ENCODE measurements at places on chromosomes 1 and 21. TPM values are rescaled to one million over a fixed set of nuclear protein-coding genes. Genes with fewer than 3 reads are reported as not detected.

Gene NUDT4B
- 96.0 TPM for total RNA-seq

Gene KCNJ15
- 0.33 TPM for total RNA-seq

Gene DIRAS3
- 7.3 TPM for total RNA-seq

Gene KRTAP7-1
- total RNA-seq: not detected

Gene HSF2BP
- 0.44 TPM for total RNA-seq

Gene MATN1
- total RNA-seq: not detected

Gene KIF14
- not detected for total RNA-seq

Gene DCAF6
- 161 TPM for total RNA-seq

DNA sequence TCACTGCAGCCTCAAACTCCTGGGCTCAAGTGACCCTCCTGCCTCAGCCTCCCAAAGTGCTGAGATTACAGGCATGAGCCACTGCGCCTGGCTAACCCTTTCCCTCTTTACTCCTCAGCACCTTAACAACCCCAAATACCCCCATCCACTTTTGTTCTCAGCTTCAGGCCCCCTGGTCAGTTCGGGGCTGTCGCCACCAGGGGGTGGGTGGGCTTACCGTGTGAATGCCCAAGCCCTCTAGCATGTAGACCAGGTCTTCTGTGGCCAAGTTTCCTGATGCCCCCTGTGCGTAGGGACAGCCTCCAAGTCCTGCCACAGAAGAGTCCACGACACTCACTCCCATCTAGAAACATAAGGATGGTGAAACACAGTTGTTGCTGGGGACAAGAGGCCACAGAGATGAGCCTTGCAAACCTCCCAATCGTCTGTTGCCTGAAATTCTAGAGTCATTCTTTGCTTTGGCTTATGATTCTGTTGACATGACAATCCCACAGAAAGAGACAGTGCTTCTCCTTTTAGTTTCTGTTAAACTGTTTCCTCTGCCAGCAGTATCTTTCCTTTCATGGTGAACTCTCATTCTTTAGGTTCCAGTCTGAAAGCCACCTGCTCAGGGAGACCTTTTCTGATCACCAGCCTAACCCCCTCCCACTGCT lies 3.8 kb upstream of the GALE start:
- H3K36me3 ChIP-seq: peaks cover 13% of the 10 kb centered on the region
- H3K27me3 ChIP-seq: no peaks in the 10 kb centered on the region
- no peak for DNase-seq

GRCh38 chr1:67559222-67559700 lies 125.7 kb upstream of the GADD45A start:
- H3K4me3 ChIP-seq: no peak overlapping the region
- no peaks in the 10 kb centered on the region for H3K36me3 ChIP-seq
- peak; percentile 75 for DNase-seq
- no peaks in the 10 kb centered on the region for H3K27me3 ChIP-seq
- H3K4me1 ChIP-seq: no peaks in the 10 kb centered on the region

GRCh38 chr1:9942399-9942938 lies 722 bp downstream of the LZIC start:
- H3K4me1 ChIP-seq: peaks cover 22% of the 10 kb centered on the region
- DNase-seq: no peak
- peak overlapping the region; percentile 92 for H3K27ac ChIP-seq
- peak overlapping the region; percentile 68 for H3K4me3 ChIP-seq
- H3K27me3 ChIP-seq: no peaks in the 10 kb centered on the region

DNA sequence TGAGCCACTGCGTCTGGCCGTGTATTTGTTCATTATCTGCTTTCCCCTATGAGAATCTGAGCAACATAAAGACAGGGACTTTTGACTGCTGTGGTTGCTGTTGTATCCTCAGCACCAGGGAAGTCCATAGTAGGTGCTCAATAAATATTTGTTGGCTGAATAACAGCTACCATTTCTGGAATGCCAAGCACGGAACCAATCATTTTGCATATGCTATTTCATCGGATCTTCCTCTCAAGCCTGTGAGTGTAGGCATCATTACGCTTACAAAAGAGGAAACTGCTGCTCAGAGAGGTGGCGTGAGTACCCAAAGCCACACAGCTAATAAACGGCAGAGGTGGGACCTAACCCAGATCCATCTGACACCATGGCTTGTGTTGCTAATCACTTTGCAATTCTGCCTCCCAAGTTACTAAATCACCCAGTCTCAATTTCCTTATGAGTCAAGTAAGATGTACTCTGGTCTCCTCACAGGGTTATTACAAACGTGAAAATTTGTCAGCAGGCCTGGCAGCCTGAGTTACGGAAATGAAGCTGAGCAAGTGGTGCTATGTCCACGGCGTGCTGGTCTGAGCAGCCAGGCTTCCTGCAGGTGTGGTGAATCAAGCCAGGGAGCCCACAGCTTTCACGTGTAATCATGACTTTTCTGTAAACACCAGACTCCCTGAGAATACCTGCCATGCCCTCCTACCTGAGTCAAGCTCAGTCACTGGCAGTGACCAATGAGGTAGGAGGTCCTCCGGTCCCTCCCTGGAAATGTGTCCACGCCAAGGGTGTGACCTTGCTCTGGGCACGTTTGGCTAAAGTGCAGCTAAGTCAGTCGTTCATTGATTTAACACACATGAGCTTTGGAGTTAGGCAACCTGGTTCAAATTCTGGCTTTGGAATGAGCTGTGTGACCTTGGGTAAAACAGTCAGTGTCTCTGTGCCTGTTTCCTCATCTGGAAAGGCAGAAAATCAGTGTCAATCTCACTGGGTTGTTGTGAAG lies 4.8 kb upstream of the RHCE start:
- no peaks in the 10 kb centered on the region for H3K27me3 ChIP-seq
- H3K4me3 ChIP-seq: no peak overlapping the region
- no peak for DNase-seq
- no peak overlapping the region for H3K27ac ChIP-seq

- H3K36me3 ChIP-seq: no peaks in the 10 kb centered on the region
- peak; percentile 38 for DNase-seq
- no peaks in the 10 kb centered on the region for H3K4me1 ChIP-seq
- no peak overlapping the region for H3K4me3 ChIP-seq
- no peaks in the 10 kb centered on the region for H3K27me3 ChIP-seq
Observed at GRCh38 chr1:101295209-101295608, 58.4 kb downstream of the S1PR1 start.

GRCh38 chr1:37035014-37035691 lies 838 bp upstream of the GRIK3 start:
- DNase-seq: no peak
- H3K4me1 ChIP-seq: no peaks in the 10 kb centered on the region
- H3K27ac ChIP-seq: no peak overlapping the region
- peaks cover 23% of the 10 kb centered on the region for H3K27me3 ChIP-seq
- no peak overlapping the region for H3K4me3 ChIP-seq

GRCh38 chr21:26732432-26733221 lies 112.6 kb downstream of the ADAMTS1 start:
- no peaks in the 10 kb centered on the region for H3K27me3 ChIP-seq
- no peaks in the 10 kb centered on the region for H3K36me3 ChIP-seq
- H3K4me3 ChIP-seq: no peak overlapping the region
- peaks cover 11% of the 10 kb centered on the region for H3K4me1 ChIP-seq

DNA sequence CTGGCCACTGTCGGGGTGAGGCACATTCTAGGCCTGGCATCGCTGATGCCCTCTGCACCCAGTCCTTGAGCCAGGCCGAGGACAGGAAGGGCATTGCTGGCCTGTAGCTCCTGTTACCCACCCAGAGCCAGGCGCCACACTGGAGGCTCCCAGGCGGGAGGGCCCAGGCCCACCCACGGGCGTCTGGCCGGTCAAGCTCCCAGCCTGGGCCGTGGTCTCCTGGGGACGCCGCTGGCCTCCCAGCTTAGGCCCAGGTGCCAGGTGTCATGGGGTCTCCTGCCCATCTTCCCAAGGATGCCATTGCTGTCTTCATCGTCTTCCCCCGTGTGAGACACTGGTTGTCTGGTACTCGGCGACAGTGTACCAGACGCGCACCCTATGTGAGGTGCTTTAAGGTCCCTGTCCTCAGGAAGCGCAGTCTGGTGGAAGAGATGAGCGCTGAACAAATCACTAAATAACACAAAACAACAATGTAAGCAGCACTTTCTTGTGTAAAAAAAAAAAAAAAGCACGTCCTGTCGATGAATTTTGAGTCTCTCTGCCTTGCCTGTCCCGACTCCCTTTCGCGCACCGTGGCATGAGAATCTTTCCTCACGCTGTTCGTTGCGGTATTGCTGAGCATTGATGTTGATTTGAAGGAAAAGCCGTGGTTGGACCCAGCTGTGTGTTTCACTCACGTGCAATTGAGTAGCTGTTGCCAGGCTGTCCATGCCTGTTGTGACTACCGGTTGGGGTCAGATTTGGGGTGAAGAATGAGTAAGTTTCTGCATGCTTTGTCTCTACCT lies 27.0 kb upstream of the TRAPPC10 start:
- H3K27me3 ChIP-seq: no peaks in the 10 kb centered on the region
- DNase-seq: no peak
- peaks cover 30% of the 10 kb centered on the region for H3K36me3 ChIP-seq
- peaks cover 23% of the 10 kb centered on the region for H3K4me1 ChIP-seq

DNA sequence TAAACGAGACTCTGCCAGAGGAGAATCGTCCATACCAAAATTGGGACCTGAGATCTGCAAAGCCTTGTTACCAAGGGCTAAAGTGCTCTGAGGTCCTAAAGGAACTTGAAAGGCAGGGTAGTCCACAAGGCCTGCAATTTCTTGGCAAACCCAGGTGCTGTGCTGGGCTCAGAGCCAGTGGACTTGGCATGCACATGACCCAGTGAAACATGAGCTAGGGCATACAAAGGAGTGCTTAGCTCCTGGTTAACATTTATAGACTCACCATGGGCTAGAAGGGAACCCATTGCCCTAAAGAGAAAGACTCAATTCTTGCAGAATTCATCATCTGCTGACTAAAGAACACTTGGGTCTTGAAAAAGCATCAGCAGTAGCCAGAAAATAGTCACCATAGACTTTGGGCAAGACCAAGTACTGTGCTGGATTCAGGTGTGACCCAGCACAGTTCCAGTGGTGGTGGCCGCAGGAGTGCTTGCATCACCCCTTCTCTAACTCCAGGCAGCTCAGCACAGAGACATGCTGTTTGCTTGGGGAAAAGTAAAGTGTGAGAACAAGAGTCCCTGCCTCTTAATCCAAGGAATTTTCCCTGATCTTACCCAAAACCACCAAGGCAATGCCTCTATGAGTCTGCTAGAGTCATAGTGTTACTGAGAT lies 1069.4 kb upstream of the ADGRL2 start:
- no peak overlapping the region for H3K27ac ChIP-seq
- no peaks in the 10 kb centered on the region for H3K4me1 ChIP-seq
- no peak overlapping the region for H3K4me3 ChIP-seq
